ENCODE measurements at places on chromosomes 1 and 21. TPM values are rescaled to one million over a fixed set of nuclear protein-coding genes. Genes with fewer than 3 reads are reported as not detected.

GRCh38 chr21:29194847-29195246 lies 64.4 kb downstream of the MAP3K7CL start:
- 0 out of 2 replicates have a peak overlapping the region, but pooled peaks have one; percentile 20 for H3K27ac ChIP-seq
- no peaks in the 10 kb centered on the region for H3K36me3 ChIP-seq
- no peaks in the 10 kb centered on the region for H3K27me3 ChIP-seq
- peak; percentile 39 for DNase-seq
- no peak overlapping the region for H3K4me3 ChIP-seq

GRCh38 chr1:26016953-26017545 lies 4.5 kb upstream of the EXTL1 start:
- no peaks in the 10 kb centered on the region for H3K36me3 ChIP-seq
- H3K27me3 ChIP-seq = no peaks in the 10 kb centered on the region
- no peak for DNase-seq
- no peak overlapping the region for H3K27ac ChIP-seq
- no peak overlapping the region for H3K4me3 ChIP-seq

DNA sequence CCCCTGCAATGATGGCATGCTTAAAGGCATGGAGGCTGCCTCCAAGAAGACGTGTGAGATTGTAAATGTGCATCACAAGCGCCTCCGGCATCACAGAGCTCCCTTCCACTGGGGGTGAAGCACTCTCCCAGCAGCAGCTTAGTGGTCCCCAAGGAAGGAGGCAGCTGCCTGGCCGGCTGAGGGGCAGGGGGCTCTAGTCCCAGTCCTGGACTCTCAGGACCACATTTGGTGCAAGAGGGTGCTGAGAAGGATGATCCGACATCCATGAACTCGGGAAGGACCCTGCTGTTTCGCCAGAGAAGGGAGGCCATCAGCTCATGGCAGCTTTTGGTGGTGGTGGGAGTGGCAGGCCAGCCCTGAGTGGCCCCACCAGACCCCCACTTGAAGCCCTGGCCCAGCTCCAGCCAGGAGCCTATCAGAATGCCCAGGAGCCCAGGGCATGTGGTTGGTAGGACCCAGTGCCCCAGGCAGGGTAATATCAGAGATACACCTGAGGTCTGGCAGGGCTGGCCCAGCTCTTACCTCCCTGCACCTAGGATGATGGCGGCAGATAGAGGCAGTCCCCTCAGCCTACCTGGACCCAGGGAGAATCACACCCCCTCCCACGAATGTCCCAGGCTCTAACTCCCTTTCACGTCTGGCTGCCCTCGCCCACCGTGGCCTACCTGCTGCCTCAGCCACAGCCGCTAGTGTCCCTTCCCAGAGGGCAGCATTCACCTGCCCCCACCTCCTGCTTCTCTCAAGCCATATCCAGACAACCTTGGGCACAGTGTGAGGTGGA lies 2.4 kb upstream of the WNT9A start:
- DNase-seq = no peak
- H3K27ac ChIP-seq = no peak overlapping the region
- H3K27me3 ChIP-seq = no peaks in the 10 kb centered on the region
- peaks cover 10% of the 10 kb centered on the region for H3K4me1 ChIP-seq
- no peaks in the 10 kb centered on the region for H3K36me3 ChIP-seq
- no peak overlapping the region for H3K4me3 ChIP-seq

- no peaks in the 10 kb centered on the region for H3K4me1 ChIP-seq
- H3K27me3 ChIP-seq = no peaks in the 10 kb centered on the region
- no peak overlapping the region for H3K27ac ChIP-seq
- H3K36me3 ChIP-seq = no peaks in the 10 kb centered on the region
Observed at GRCh38 chr1:101683136-101683535, 313.6 kb downstream of the OLFM3 start.

The GJA8 gene
- total RNA-seq = not detected

DNA sequence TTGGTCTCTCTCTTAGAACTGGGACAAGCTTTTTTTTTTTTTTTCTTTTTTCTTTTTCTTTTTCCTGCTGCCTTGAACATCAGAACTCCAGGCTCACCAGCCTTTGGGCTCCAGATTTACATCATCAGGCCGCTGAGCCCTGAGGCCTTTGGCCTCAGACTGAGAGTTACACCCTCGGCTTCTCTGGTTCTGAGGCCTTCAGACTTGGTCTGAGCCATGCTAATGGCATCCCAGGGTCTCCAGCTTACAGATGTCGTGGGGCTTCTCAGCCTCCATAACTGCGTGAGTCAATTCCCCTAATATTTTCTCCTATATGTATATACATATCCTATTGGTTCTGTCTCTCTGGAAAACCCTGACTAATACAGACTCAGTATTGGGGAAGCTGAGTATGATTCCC lies 36.5 kb upstream of the RC3H1 start:
- H3K27me3 ChIP-seq = no peaks in the 10 kb centered on the region
- no peaks in the 10 kb centered on the region for H3K36me3 ChIP-seq
- no peak overlapping the region for H3K27ac ChIP-seq
- H3K4me1 ChIP-seq = no peaks in the 10 kb centered on the region

The SH3D21 gene
- 1.9 TPM for total RNA-seq

GRCh38 chr1:156409439-156409838 lies 40.4 kb downstream of the RHBG start:
- no peak overlapping the region for H3K27ac ChIP-seq
- H3K36me3 ChIP-seq = no peaks in the 10 kb centered on the region
- H3K27me3 ChIP-seq = peaks cover 76% of the 10 kb centered on the region
- no peak overlapping the region for H3K4me3 ChIP-seq
- no peaks in the 10 kb centered on the region for H3K4me1 ChIP-seq
- no peak for DNase-seq

GRCh38 chr1:61851849-61852669 lies 109.8 kb downstream of the PATJ start:
- peaks cover 2% of the 10 kb centered on the region for H3K27me3 ChIP-seq
- H3K27ac ChIP-seq = no peak overlapping the region
- H3K36me3 ChIP-seq = no peaks in the 10 kb centered on the region
- H3K4me3 ChIP-seq = no peak overlapping the region
- DNase-seq = peak; percentile 79
- no peaks in the 10 kb centered on the region for H3K4me1 ChIP-seq

DNA sequence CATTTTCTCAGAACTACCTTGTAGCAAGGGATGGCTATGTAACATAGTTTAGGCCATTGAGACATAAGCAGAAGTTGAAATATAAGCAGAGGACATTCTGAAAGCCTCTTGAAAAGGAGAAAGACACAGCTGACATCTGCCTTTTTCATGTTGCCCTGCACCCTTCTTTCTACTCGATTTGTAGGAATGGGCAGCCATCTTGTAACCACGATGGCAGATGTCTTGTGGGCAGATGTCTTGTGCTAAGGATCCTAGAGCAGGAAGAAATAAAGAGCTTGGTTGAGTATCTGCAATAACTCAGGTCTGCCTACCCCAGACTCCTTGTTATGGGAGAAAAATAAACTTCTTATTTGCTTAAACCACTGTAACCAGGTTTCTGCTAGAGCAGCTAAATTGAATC lies 351.0 kb downstream of the PDE4B start:
- no peaks in the 10 kb centered on the region for H3K27me3 ChIP-seq
- no peak overlapping the region for H3K27ac ChIP-seq
- no peak overlapping the region for H3K4me3 ChIP-seq
- no peaks in the 10 kb centered on the region for H3K4me1 ChIP-seq

DNA sequence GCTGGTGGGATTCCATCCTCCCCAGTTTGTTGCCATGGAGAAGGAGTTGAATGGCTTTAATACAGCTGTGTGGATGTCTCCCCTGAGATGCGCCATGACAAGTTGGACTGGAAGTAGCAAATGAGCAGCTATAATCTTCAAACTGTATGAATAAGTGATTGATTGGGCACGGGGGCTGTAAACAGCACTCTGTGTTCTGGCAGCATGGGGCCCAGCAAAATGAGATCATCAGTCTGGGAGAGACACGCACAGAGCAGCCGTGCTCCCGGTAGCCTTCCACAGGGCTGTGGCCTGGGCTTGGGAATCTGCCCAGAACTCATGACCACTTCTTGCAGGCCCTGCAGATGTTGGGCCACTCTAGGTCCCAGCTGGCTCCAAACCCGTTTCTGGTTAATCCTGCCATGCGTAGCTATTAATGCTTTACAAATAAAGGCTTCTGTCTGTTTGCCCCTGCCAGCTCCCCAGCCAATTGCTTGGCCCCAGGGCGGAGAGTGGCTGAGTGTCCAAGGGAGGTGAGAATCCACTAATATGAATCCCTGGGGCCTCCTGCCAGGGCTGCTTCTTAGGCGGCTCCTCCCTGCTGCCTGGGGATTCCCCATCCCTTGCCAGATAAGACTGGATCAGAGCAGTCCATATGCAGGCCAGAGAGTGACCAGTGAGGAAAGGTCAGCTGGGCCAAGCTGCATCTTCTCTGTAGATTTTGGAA lies 642.9 kb downstream of the AJAP1 start:
- H3K4me3 ChIP-seq = no peak overlapping the region
- H3K36me3 ChIP-seq = no peaks in the 10 kb centered on the region
- H3K27me3 ChIP-seq = no peaks in the 10 kb centered on the region
- H3K27ac ChIP-seq = no peak overlapping the region
- DNase-seq = no peak

- DNase-seq = no peak
- H3K27ac ChIP-seq = no peak overlapping the region
- H3K36me3 ChIP-seq = no peaks in the 10 kb centered on the region
- H3K4me3 ChIP-seq = no peak overlapping the region
- H3K27me3 ChIP-seq = no peaks in the 10 kb centered on the region
- peaks cover 24% of the 10 kb centered on the region for H3K4me1 ChIP-seq
Observed at GRCh38 chr1:234540404-234540762, 61.4 kb upstream of the TARBP1 start.

DNA sequence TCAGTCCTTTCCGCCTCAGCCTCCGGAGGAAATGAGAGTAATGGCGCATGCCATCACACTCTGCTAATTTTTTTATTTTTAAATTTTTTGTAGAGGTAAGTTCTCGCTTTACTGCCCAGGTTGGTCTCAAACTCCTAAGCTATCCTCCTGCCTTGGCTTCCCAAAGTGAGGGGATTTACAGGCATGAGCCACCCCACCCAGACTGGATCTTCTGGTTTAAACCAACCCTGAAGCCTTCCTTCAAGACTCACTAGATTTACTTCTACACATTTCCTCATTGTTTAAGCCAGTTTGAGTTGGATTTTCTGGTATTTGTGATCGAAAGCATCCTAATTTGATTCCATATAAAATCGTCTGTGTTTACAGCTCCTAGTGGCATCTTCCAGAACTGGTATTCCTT lies 23.1 kb upstream of the SCAF4 start:
- H3K27me3 ChIP-seq = no peaks in the 10 kb centered on the region
- no peak overlapping the region for H3K27ac ChIP-seq
- DNase-seq = no peak
- H3K4me3 ChIP-seq = no peak overlapping the region
- no peaks in the 10 kb centered on the region for H3K4me1 ChIP-seq

The NIPAL3 gene
- total RNA-seq = 123 TPM

- no peak overlapping the region for H3K27ac ChIP-seq
- no peaks in the 10 kb centered on the region for H3K36me3 ChIP-seq
- H3K4me3 ChIP-seq = no peak overlapping the region
- H3K27me3 ChIP-seq = no peaks in the 10 kb centered on the region
- DNase-seq = no peak
Observed at GRCh38 chr1:29485096-29485925, 249.0 kb downstream of the PTPRU start.

The CD5L gene
- not detected for total RNA-seq

GRCh38 chr21:15992171-15992570 lies 262.4 kb downstream of the USP25 start:
- no peak overlapping the region for H3K27ac ChIP-seq
- H3K4me1 ChIP-seq = peaks cover 4% of the 10 kb centered on the region
- no peaks in the 10 kb centered on the region for H3K36me3 ChIP-seq
- H3K4me3 ChIP-seq = no peak overlapping the region
- peak; percentile 63 for DNase-seq

GRCh38 chr21:40143822-40144525 lies 276.7 kb downstream of the PCP4 start:
- H3K27me3 ChIP-seq = no peaks in the 10 kb centered on the region
- H3K27ac ChIP-seq = no peak overlapping the region
- no peaks in the 10 kb centered on the region for H3K36me3 ChIP-seq
- DNase-seq = peak; percentile 18
- no peak overlapping the region for H3K4me3 ChIP-seq

- no peaks in the 10 kb centered on the region for H3K4me1 ChIP-seq
- H3K36me3 ChIP-seq = peaks cover 1% of the 10 kb centered on the region
- H3K27ac ChIP-seq = no peak overlapping the region
- H3K4me3 ChIP-seq = no peak overlapping the region
- no peaks in the 10 kb centered on the region for H3K27me3 ChIP-seq
- no peak for DNase-seq
Observed at GRCh38 chr1:211320980-211321379, 5.7 kb upstream of the TRAF5 start.

GRCh38 chr1:38500352-38500751 lies 359.2 kb downstream of the RRAGC start:
- no peak overlapping the region for H3K27ac ChIP-seq
- no peak for DNase-seq
- H3K4me1 ChIP-seq = no peaks in the 10 kb centered on the region
- H3K36me3 ChIP-seq = no peaks in the 10 kb centered on the region
- no peak overlapping the region for H3K4me3 ChIP-seq
- H3K27me3 ChIP-seq = no peaks in the 10 kb centered on the region

The CDC20 gene
- 78.0 TPM for total RNA-seq

DNA sequence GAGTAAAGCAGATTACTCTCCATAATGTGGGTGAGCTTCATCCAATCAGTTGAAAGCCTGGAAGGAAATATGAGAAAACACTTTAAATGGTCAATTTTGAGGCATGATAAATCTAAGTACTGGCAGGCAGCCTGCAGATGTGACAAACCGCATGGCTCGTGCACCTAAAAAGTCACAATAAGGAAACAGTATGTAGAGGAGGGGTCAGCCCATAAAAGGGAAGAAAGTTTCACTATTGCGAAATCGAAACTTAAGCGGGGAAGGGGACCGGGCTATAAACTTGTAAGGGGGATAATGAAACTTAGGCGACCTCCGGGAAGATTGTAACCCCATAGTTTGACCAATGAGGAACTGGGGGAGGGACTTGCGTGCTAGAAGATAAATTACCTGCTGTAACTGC lies 109.8 kb downstream of the PLPPR4 start:
- H3K36me3 ChIP-seq = no peaks in the 10 kb centered on the region
- no peaks in the 10 kb centered on the region for H3K4me1 ChIP-seq
- no peak overlapping the region for H3K4me3 ChIP-seq
- DNase-seq = no peak
- H3K27me3 ChIP-seq = no peaks in the 10 kb centered on the region

DNA sequence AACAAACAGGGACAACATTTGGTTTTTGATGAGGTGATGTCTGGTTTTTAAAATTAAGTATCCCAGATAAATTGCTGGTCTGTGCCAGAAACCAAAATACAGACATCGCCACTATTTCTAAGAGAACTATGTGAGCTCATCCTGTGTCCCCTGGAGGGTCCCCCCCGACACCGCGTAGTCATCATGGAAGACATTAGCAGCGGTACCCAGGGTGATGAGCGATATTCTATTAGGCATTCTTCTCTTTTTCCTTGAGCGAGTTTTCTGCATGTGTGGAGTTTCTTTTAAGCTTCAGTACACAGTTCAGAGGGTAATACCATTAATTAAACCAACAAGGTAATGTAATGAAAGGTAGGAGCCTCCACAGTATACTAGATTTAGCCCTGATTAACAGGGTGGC lies 26.5 kb downstream of the KAZN start:
- H3K4me1 ChIP-seq = peaks cover 5% of the 10 kb centered on the region
- no peaks in the 10 kb centered on the region for H3K36me3 ChIP-seq

GRCh38 chr1:182614796-182615454 lies 10.7 kb upstream of the RGS16 start:
- H3K4me1 ChIP-seq = peaks cover 11% of the 10 kb centered on the region
- H3K27me3 ChIP-seq = peaks cover 20% of the 10 kb centered on the region
- H3K4me3 ChIP-seq = peak overlapping the region; percentile 49
- H3K36me3 ChIP-seq = no peaks in the 10 kb centered on the region
- DNase-seq = peak; percentile 79
